ENCODE measurements at places on chromosomes 3 and 15.

GRCh38 chr3:15403495-15403894 is 23.8 kb downstream of the METTL6 start:
- no peak for DNase-seq

DNA sequence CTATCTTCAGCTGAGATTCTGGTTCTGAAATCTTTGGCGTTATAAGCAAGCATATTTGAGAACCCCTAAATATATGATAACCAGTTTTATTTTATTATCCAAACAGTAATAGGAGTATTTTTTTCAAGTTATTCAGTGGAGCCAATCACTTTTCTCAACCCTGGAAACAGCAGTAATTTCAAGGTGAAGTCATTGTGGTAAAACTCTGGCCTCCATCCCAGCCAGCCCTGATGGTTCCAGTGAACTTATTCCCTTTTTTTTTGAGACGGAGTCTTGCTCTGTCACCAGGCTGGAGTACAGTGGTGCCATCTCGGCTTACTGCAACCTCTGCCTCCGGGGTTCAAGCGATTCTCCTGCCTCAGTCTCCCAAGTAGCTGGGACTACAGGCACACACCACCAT is 545.4 kb upstream of the IL12A start:
- no peak for DNase-seq

GRCh38 chr15:90300988-90301706 is 35.7 kb downstream of the NGRN start:
- peak; percentile 85 for DNase-seq

DNA sequence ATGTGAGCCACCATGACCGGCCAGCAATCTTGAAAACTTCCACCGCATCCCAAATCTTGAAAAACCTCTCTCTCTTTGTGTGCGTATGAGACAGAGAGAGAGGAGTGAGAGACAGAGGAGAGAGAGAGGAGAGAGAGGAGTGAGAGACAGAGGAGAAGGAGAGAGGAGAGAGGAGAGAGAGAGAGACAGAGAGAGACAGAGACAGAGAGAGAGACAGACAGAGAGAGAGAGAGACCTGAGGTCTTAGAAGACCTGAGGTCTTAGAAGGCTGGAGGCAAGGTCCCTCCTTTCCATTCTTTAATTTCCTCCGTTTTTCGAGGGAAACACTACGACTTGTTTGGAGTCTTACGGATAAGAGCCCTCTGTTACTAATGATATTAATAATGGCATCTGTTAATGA is 39.5 kb downstream of the TMEM40 start:
- no peak for DNase-seq

DNA sequence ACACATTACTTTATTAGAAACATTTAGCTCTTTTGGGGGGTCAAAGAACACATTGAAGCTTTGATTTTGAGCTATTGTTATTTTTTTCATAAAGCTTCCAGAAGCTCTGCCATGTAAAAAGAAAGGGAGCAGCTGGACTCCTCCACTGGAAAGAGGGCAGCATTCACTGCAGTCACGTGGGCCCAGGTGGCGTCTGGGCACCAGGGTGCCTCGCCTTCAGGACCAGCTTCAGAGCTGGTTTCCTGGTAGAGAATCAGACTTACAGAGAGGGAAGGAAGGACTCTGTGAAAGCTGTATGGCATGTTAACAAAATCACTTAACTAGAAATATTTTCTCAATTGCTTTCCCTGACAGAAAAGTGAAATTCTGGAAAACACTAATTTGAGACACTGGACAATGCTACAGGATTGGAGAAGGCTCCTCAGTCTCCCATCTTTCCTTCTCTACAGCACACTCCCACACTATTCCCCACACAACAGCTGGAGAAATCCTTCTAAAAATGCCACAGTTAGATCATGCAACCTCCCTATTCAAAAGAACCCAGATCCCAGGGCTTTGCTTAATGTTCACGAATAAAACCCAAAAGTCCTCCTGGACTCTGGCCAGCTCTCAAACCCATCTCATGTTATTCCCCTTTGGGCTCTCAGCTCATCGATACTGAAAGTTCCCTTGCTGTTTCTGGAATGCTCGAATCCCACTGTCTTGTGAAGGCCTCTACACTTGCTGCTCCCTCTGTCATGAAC is 83.2 kb downstream of the NFKBIZ start:
- no peak for DNase-seq

DNA sequence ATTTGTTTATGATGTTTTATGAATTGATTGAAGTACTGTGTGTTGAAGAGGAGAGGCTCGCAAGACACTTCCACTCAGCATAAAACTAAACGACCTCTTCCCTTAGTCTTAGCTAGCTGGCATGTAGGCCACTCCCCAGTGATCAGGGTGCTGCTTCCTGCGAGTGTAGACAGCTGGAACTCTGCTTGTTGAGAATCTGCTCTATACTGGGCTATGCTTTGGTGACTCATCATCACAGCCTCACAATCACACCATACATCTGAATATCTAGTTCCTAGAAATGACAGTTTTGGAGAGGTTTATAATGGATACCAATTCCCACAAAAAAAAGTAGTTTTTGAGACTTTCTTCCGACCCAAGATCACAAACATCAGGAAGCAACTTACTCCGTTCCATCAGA is 1.5 kb upstream of the SLC24A5 start:
- DNase-seq, result no peak

GRCh38 chr15:94122516-94122915 is 108.8 kb upstream of the MCTP2 start:
- DNase-seq, result no peak

GRCh38 chr15:34854232-34854631 is 58.9 kb upstream of the ACTC1 start:
- DNase-seq, result no peak

GRCh38 chr3:109642025-109642424 is 304.7 kb upstream of the DPPA4 start:
- DNase-seq, result no peak

- no peak for DNase-seq
Measured at GRCh38 chr3:81299481-81299880, 462.0 kb downstream of the GBE1 start.

DNA sequence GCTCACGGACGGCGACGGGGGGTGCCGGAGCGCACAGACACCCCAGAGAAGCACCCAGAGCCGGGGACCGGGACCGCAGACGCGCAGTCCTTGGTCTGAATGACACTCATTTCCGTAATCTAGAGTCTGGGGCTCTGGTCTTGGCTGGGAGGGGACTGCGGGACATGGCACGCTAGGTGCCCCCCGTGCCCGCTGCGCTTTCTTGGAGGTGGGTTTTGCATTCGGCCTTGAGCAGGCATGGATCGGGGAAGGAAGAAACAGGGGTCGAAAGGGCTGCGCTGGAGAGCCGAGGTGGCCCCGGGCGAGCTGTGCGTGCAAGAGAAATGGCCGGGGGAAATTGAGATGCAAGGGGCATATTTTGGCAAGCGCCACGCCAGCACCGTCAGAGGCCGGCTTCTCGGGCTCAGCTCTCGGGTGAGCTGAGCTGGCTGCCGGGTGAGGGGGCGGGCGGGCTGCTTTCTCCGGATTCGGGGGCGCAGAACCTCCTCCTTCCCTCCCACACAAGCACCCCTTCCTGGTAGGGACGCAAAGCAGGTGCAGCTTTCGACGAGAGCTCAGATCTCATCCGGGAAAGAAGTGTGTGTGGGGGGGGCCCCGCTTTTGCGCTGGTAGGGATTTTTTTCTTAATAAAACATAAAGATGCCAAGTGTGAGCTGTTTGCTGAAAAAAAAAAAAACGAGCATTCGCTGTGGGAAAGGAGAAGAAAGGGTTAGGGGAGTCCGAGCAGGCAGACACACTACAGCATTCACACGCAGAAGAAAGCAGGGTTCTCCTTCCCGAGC is 963 bp upstream of the NTRK3 start:
- no peak for DNase-seq

- DNase-seq, result no peak
Measured at GRCh38 chr15:88717382-88718031, 78.7 kb downstream of the ISG20 start.

GRCh38 chr3:141828890-141829289 is 47.6 kb upstream of the ATP1B3 start:
- DNase-seq, result no peak

DNA sequence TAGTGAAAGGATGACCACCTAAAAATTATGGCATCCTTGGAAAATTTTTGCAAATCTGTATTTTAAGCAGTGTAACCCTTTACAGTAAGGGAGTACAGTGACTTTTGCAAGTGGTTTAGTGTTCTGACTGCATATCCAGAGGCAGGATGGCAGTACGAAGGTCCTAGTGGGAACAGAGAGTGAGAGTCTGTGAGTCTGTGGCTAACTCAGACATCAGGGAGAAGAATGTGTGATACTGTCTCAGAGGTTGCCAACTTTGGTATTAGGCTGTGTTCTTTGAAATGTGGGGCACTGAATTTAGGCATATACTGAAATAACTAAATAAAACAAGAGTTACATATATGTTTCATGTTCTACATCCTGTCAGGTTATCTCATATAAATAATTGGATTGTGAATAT is 25.7 kb downstream of the PRKCI start:
- DNase-seq, result no peak

- no peak for DNase-seq
Measured at GRCh38 chr3:188036375-188037194, 117.4 kb upstream of the LPP start.

- DNase-seq, result no peak
Measured at GRCh38 chr15:76153241-76154197, 93.7 kb downstream of the TMEM266 start.

DNA sequence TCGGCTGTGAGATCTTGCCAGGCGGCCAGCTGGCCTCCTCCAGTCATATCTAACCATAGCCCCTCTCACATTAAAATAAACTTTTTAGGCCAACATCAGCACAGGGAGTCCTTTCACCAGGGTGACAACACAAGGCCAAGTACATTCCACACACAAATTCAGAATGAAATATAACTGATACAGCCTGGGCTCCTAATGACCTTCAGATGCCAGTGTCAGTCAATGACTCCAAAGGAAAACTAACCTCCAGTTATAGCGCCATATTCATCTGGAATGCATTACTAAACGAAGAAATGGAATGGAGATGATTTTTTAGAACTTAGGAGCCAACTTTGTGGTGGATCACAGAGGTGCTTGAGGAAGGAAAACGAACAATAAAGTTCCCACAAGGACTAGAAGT is 205.4 kb downstream of the GREM1 start:
- no peak for DNase-seq

GRCh38 chr3:175316799-175317198 is 457.7 kb downstream of the NAALADL2 start:
- DNase-seq, result no peak

GRCh38 chr3:50418850-50419249 is 59.5 kb upstream of the TMEM115 start:
- no peak for DNase-seq

DNA sequence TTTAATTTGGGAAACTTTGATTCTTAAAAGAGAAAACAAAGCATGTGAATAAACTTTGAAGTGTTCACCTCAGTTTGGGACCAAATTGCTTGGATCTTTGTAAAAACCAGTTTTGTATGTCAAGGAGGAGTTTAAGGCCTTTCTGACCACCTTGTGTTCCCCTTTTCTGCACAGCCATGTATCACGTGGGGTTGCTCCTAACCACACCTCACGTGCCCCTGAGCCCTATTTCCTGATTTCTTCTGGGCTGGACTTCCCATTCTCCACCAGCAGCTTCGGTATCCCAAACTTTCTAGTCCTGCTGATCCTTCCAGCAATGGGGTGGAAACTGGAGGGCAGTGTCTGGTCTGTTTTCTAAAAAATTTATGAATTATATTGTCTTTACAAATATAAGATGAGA is 76.4 kb upstream of the STT3B start:
- DNase-seq, result no peak

- DNase-seq, result no peak
Measured at GRCh38 chr3:3353153-3353552, 173.7 kb upstream of the CRBN start.

DNA sequence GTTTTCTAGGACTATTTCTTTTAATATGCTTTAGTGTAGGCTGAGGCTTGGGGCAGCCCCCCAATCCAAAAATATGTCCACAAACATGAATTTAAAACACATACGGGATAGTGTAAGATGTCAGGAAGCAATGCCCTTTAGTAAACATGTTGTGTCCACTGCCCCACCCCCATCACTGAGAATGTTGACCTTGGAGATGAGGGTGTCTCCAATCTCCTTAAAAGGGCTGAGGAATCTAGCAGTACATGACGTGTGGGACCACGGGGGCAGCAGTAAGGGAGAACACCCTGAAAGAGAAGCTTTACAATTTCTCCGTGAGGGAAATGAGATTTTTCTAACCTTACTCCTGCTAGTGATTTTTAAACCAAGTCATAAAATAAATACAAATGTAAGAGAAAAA is 84.7 kb downstream of the SQOR start:
- DNase-seq, result no peak

DNA sequence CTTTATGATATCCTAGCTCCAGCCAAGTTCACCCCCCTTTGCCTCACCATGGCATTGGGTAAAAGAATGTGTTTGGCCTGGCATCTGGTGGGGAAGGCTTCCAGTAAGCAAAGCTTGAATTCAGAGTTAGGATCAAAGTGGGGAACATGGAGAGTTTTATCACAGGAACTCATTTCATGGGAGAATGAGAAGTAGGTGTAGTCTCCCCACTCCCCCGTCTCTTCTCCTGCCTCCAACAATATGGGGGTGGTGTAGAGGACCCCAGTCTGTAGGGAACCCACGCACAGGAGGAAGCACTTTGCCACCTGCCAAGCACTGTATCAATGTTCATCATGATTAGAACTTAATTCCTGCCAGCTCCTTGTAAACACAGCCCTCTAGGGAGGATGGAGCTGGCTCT is 200.5 kb downstream of the UACA start:
- DNase-seq, result peak; percentile 26

DNA sequence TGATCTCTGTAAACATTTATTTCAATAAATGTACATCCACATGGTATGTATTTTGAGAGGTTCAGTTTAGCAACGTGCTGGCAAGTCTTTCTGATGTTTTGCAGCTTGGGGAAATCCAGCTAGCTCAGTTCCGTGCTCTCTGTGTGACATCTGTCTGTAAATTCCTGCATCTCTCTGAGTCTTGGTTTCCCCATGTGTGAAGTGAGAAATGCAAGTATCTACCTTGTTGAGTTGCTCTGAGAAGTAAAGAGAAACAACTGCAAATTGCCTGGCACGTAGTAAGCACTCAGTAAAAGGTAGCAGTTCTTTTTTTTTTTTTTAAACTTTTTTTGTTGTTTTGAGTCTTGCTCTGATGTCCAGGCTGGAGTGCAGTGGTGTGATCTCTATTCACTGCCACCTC is 30.2 kb upstream of the MORF4L1 start:
- DNase-seq, result no peak

DNA sequence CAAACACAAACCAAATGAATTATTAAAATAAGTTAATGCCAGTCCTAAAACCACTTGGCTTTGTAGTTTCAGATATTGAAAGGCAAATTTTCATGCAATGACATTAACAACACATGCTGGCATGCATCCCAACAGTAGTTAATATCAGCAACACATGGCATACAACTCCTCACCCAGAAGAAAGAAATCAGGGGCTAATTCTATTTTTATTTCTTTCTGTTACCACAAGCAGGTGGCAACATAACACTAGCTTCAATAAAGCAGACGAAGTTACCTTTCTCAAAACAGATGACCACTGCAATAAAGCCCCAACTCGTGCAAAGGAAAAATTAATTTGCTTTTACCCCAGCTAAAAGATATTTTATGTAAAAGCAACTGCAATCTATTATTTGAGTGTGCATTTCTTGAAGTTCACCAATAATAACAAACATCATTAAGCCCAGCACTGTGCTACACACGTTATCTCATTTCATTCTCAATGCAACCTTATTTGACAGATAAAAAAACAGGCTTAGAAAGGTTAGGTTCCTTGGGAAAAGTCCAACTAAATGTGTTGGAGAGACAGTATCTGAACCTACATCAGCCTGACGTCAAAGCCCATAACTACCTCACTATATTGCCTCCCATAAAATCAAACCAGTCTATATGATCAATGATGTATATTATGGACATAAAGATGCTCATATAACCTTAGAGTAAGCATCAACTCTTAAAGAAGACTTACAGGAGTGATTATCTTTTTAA is 2.8 kb downstream of the TOP2B start:
- DNase-seq, result no peak

All from activated CD8-positive, alpha-beta memory T cell treated with anti-CD3 and anti-CD28 coated beads, Interleukin-2, amount 50 U/mL, for 48 hours (primary cell).